GM23338 (cell line): ENCODE measurements at places on chromosomes 4 and X.

DNA sequence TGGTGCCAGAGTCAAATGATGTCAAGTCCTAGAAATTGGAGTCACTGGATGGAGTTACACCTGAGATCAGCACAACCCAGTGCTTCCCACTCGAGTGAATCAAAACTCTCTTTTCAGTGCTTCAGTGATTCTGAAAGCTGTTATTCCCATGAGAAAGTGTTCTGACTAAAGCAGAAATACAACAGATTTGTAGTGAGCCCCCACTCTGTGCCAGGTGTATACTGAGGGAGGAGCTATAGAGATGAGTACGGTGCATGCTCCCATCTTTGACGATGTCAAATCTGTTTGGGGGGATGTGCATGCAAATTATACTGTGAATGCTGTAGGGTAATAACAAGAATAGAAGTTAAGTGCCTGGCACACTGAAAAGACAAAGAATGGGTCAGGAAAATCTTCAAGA lies 330.2 kb downstream of the HS3ST1 start:
- DNase-seq, result no peak

DNA sequence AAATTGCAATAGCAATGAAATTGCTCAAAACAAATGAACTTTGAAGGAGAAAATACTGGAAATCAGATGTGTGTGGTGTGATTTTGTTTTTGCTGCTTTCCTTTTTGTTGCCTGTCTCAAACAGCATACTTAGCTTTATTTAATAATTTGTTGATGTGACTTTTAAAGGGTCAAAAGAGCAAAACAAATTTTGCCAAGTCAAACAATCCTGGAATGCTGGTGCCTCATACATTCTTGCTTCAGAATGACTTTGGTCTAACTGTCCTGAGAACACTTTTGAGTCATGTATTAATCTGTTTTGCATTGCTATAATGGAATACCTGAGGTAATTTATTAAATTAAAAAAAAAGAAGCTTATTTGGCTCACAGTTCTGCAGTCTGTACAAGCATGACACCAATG lies 3.4 kb downstream of the PF4V1 start:
- no peak for DNase-seq

DNA sequence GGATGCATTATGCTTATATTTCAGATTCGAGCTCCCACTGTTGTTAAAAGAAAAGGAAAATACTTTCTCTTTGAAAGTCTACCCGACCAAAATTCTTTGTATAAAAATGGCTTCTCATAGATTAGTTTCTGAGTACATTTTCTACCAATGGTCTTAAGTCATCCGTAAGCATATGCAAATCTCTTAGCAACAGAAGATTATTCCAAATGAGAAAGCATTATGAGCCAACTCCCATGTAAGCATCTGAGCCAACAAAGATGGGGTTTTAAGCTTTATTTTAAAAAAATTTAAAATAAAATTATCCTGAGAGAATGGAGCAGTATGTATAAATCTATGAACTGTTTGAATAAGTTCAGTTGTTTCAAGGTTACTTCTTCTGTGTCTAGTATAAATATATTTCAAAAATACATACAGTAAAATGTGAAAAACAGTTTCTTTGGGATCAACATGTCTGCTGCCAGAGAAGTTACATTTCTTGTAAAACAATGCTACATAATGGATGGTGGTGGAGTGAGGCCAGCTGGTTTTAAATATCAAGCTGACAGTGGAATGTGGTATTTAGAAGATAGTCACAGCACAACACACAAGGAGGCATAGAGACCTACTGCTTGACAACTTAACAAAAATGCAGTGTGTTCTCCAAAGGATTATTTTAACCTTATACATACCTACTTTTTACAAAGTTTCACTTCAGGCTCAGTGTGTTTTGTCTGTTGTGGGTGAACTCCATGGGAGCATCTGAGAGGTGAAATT lies 199.5 kb upstream of the DIPK2B start:
- peak; percentile 44 for DNase-seq

DNA sequence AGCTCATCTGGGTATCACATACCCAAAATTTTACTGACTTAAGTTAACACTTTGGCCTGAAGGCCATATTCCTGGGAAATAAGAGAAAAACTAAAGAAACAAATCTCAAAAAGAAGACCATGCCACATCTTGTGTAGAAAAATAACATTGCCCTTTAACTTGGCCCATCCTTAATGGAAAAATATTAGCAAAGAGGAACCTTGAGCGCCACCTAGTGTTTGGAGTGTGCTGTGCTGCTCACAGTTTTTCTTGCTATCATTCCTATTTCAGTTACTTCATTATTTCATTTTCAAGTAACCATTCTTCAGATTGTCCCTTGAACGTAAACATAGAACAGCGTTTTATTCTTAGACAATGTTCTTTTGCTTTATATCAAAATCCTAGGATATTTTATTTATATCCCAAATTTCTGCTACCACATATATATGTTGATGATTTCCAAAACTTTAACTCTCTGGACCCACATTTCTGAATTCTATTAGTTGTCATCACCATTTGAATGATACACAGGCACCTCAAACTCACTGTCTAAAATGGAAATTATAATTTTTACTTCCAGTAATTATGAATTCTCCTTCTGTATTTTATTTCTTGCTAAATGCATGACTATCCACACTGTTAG lies 999.0 kb upstream of the ADGRL3 start:
- peak; percentile 76 for DNase-seq

- DNase-seq, result no peak
These were observed 55.4 kb upstream of the PLAC1 start for GRCh38 chrX:134713618-134714107.

DNA sequence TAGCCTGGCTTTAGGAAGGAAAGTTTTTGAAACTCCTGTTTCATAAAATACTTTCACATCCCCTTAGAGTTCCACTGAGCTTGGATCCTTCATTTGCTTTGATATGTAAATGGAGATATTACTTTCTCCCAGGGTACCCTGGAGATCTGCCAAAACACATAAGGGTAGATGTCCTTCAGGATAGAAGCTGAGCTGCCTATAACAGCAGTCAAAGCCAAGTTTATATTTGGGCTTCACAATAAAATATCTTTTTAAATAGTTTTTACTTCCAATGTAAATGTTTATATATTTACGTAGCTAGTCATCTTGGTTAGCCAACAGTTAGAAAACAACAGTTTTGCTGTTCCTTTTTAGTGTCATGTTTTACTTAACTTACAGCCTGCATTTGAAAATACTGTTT lies 742.3 kb upstream of the POU3F4 start:
- no peak for DNase-seq

GRCh38 chrX:65127842-65128241 lies 151.6 kb upstream of the ZC4H2 start:
- DNase-seq, result peak; percentile 0

DNA sequence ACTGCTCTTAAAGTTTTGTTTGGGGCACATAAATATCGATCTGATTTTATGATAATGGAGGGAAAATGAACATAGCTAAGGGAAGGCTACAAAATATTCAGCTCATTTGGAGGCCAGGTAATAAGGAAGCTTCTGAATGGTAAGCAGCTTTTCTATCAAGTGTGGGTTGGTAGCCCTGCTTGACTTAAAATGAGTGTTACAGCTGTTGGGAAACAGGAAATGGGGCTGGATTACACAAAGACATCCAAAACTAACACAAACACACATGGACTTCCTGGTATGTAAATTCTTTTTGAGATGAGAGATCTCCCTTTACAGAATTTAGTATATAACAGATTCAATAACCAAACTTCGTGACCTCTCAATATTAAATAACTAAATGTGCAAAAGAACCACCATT lies 58.0 kb downstream of the FGF16 start:
- no peak for DNase-seq

- DNase-seq, result no peak
These were observed 30.8 kb upstream of the NDUFC1 start for GRCh38 chr4:139333046-139333445.

DNA sequence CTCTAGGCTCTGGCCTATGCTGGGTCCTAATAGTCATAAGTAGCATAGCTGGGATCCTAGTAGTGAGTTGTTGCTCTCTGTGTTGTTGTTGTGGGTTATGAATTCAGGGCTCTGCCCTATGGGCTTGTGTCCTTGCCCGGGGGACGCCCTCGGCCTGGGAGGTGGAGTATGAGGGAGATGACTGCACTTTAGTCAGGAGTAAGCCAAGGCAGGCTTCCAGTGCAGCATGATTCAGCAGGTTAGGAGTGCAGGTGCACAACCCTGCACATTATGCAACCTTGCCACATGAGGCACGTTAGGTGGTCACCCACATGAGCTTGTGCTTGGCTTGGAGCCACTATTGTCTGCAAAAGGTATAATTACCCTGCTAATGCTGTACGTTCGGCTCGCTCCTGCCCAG lies 58.4 kb upstream of the CCDC149 start:
- no peak for DNase-seq

- DNase-seq, result no peak
These were observed 260.5 kb upstream of the ANXA10 start for GRCh38 chr4:167831855-167832254.

DNA sequence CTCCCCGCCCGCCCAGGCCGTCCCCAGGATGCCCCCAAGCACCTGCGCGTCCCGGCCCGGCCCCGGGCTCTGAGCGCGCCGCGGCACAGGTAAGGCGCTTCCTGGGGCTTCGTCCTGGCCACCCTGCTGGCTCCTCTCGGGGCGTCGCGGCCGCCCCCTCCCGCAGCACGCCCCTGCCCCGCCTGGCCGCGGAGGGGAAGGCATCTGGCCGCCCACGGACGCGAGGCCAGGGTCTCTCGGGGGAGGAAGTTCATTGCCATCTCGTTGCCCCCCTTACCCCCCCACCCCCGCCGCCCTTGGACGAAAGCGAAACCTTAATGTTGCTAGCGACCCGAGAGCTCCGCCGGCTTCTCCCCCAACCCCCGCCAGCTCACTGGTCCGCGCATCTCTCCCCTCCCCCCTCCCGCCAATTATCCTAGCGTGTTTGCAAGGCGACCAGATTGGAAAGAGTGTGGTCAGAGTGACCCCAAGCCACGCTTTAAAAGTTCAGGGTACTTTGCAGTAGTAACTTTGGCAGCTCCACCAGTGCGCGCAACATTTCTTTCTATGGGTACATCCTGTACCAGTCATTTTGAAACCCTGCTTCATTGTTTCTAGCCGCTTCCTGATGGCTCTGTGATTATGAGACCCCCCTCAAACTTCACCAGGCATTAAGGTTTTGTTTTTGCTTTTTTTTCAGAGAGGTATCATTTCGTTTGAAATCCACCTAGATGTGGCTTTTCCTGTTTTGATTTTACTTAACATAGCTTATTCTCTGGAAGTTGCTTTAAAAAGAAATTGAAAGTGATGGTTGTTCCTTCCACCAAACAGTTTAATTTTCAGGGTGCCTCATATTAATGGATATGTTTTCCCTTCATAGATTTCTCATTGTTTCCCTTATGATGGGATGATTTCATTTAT lies 626 bp downstream of the TBC1D1 start:
- peak; percentile 75 for DNase-seq

DNA sequence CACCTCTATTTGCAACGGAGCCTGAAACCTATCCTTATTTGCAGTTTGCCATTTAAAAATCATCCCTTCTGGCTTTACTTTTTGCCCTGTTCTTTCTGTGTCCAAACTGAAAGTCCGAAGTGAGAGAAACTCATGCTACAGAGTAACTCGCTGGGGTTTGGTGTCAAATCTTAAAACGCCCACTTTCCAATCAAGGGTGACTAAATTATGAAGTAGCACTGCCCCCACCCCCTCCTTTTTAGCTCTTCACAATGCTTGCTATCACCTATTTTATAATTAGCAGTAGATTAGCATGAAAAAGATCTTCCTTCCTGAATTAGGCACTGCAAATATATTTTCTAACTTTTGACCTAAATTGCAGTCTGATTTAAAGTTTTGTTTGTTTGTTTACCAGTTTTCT lies 52.5 kb downstream of the VGLL1 start:
- no peak for DNase-seq

DNA sequence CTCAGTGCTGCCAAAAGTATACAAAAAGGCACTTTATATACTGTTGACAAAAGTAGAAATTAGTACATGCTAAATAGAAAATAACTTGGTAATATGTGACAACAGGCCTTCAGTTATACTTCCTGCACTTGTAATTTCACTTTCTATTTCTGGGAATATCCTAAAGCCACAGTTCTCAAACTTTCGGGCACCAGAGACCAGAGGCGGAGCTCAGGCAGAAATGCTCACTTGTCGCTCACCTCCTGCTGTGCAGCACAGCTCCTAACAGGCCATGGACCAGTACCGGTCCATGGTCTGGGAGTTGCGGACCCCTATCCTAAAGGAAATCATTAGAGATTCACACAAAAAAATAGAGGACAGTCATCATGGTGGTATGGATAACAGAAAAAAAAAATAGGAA lies 25.7 kb downstream of the ACSL4 start:
- DNase-seq, result no peak

GRCh38 chr4:52877694-52878093 lies 15.6 kb downstream of the RASL11B start:
- peak; percentile 53 for DNase-seq

DNA sequence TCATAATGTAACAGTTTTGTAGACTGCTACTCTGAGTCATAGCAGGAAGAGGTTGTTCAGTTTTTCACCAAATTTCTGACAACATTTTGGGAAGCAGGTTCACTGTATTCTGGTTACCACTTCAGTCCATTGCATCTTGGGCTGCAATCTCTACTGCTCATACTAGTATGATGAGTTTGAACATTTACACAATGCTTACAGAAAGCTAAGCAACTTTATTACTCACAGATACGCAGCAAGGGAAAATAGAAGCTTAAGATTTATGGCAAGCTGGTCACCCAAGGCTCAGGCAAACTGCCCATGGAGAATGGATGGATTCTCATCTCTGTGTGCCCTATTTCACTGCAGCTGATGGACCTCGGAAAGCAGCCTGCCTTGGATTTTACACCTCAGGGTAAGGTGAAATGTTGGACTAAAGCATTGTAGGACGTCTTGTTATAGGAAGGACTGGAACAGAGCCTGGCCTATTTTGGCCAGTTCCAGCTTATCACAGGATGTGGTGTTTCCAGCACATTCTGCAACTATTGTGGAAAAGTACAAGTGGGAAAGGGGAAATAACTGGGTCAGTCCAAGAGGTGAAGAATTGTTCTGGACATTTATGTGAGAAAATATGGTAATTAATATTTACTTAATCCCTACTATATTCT lies 887.1 kb upstream of the AGA start:
- DNase-seq, result no peak

- no peak for DNase-seq
These were observed 35.2 kb downstream of the WDFY3 start for GRCh38 chr4:84931274-84931673.

DNA sequence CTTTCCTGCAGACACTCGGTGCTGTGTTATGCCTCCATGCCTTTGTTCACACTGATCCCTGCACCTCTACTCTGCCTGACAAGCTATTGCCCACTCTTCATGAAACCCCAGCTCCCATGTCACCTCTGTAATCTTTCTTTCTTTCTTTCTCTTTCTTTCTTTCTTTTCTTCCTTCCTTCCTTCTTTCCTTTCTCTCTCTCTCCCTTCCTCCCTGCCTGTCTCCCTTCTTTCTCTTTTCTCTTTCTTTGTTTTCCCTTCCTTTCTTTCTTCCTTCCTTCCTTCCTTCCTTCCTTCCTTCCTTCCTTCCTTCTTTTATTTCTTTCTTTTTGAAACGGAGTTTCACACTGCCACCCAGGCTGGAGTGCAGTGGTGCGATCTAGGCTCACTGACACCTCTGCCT lies 12.5 kb downstream of the GJB1 start:
- DNase-seq, result no peak
